ENCODE measurements at places on chromosomes 4 and X.

DNA sequence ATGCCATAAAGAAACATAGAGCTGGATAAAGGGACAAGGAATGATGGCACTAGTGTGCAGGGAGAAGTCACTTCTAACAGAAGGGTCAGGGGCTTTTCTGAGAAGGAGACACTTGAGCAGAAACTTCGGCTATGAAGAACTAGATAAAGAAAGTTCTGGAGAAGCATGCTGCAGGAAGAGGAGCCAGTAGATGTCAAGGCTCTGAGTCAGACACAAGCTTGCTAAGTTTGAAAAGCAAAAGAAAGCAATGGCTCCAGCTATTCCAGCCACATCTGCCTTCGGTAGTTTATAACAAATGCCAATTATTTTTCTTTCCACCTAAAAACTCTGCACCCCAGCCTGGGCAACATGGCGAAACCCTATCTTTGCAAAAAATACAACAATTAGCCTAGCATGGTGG lies 7.5 kb downstream of the NUDT6 start:
- no peak for DNase-seq

DNA sequence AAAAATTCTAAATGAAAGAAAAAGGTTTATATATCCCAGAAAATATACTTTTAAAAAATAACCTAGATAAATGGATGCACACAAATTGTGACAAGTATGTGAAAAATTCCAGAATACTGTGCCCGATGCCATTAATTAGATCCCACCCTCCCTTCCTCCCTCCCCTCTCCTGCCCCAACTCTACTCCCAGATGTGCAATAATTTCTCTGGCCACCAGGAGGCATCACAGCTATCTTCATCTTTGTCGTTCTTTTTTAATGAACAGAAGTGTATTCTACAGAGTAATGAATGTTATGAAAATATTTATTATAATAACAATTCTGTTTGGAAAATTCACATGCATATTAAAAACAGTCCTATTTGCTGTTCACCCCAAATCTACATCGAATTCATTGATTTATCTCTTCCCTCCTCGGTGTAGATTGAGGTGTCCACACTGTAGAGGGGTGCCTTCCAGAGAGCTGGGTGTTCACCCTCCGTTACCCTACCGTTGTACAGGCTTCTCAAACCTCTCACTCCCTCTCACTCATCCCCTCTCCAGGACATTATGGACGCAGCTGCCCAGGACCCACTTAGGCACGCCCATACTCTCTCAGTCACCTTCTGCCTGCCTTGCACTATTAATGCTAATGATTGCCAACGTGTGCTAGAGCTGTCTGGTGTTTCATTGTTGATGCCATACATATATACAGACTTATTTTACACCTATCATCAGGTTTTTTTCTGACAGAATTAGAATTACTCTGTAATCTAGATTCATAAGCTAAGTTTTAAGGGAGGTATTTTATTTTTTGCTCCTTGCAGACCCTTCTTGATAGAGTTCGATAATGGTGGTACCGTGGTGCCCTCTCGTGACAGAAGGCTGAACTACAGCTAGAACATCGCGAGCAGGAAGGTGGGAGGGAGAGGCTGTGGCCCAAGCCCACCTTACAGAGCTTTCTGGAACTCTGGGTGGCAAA lies 14.1 kb downstream of the RAB40AL start:
- no peak for DNase-seq

GRCh38 chr4:22486276-22486675 lies 29.6 kb downstream of the ADGRA3 start:
- no peak for DNase-seq

GRCh38 chr4:183200453-183200852 lies 101.4 kb downstream of the WWC2 start:
- no peak for DNase-seq

DNA sequence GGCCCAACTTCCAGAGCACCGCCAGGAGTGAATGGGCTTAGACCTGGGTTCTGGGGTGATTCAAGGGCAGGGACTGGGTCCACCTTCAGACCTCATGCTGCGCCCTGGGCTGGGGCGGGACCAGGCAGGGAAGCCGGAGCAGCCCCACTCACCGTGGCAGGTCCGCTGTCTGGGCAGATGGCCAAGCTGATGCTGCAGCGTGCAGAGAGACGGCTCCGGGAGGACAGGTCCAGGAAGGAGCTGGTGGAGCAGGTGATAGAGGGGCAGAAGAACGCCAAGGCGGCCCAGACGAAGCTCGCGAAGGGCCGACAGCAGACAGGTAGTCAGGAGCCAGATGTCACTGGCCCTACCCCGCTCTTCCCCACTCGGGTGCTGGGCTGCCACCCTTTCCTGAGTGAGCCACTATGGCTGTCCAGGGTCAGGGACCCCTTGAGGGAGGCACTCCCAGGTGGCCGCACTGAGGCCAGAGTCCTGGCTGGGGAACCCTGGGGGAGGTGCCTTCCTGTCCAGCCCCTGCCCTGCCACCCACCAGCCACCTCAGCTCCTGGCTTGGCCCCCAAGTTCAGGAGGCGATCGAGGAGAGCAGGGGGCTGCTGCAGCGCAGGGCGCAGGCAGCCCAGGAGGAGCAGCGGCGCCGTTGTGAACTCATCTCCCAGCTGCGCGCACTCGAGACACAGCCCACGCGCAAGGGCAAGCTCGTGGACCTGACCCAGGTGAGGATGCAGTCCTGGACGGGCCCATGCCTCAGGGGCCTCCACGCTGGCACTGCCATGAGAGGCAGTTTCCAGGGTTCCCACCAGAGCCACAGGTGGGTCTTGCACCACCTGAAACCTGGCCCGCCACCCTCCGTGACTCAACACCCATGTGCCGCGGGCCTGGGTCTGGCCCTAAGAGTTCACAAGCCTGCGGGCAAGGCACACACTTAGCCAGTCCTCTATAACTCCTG lies 10.1 kb upstream of the RNF4 start:
- no peak for DNase-seq

GRCh38 chr4:95394752-95395306 lies 153.9 kb downstream of the UNC5C start:
- no peak for DNase-seq

DNA sequence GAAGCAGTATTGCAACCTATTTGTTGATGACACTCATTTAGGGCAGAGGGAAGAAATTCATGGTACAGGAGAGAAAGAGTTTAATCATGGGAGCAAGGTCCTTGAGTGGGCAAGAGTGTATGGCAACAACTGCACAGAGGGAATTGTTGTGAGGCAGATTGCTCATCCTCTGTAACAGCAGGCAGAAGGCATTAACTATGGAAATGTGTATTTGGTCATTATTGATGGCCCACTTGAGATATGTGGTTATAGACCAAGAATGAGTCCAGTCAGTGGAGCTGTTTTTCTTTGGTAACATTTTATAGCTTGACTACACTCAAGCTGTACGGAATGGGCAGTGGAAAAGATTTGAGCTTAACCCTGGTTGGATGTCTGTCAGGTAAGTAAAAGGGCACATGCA lies 15.9 kb downstream of the PLRG1 start:
- no peak for DNase-seq

- DNase-seq: no peak
Observed at GRCh38 chr4:113998531-113998930, 19.1 kb upstream of the ARSJ start.

DNA sequence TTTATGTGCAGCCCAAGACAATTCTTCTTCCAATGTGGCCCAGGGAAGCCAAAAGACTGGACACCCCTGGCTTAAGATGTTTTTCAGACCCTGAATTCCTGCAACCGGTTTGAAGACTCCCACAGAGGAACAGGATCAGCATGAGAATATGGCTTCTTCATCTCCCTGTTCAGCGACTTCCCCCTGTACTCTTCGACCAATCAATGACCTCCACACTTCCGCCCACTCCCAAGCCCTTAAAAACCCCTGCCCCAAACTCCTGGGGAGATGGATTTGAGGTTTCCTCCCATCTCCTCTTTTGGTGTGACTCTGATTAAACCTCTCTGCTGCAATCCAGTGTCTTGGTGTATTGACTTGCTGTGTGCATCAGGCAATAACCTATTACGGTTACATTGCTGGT lies 344.4 kb downstream of the NR3C2 start:
- no peak for DNase-seq

- no peak for DNase-seq
Observed at GRCh38 chr4:38612646-38613414, 51.2 kb upstream of the KLF3 start.

DNA sequence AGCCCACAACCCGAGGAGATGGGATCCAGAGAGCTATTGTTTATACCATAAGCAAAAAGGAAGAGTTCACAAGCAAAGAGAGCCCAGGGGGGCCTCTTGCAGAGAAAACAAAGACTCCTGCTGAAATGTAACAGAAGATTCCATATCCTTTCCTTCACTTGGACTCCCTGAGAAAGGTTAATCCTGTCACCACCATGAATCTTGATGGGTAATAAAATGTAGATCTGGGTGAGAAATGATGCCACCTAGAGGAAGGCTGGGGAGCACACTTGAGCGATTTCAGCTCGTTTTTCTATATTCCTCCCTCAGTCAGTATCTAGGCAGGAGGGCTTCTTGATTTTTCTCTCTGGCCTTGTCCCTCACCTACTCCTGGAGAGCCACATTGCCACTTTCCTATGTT lies 10.2 kb upstream of the KCNE5 start:
- DNase-seq: no peak

- no peak for DNase-seq
Observed at GRCh38 chr4:102772738-102773340, 12.1 kb upstream of the MANBA start.

DNA sequence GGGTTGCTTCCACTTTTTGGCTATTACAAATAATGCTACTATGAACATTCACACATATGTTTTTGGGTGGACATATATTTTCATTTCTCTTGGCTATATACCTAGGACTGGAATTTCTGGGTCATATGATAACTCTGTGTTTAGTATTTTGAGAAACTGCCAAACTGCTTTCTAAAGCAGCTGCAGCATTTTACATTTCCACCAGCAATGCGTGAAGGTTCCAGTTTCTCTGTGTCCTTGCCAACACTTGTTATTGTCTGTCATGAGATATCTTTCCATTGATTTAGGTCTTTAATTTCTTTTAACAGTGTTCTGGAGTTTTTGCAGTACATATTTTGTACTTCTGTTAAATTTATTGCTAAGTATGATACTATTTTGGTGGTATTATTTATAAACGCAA lies 48.3 kb downstream of the CLCN5 start:
- DNase-seq: no peak

GRCh38 chr4:74738464-74739143 lies 55.7 kb downstream of the BTC start:
- no peak for DNase-seq

DNA sequence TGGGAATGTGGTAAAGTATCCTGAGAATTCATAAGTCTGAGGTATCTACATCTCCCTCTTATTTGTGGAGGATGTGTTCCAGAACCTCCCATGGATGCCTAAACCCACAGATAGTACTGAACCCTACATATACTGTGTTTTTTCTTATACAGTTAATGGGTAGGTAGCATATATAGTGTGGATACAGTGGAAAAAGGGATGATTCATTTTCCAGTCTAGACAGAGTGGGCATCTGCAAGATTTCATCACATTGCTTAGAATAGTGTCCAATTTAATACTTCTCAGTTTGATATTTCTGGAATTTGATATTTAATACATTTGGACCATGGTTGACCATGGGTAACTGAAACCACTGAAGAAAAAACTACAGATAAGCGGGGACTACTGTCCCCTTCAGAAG lies 155.0 kb upstream of the ANKRD50 start:
- no peak for DNase-seq

GRCh38 chr4:7893539-7893938 lies 46.1 kb downstream of the AFAP1 start:
- DNase-seq: no peak

- DNase-seq: no peak
Observed at GRCh38 chr4:8771258-8771590, 100.4 kb downstream of the HMX1 start.

GRCh38 chr4:90486346-90486745 lies 359.2 kb downstream of the CCSER1 start:
- DNase-seq: no peak

DNA sequence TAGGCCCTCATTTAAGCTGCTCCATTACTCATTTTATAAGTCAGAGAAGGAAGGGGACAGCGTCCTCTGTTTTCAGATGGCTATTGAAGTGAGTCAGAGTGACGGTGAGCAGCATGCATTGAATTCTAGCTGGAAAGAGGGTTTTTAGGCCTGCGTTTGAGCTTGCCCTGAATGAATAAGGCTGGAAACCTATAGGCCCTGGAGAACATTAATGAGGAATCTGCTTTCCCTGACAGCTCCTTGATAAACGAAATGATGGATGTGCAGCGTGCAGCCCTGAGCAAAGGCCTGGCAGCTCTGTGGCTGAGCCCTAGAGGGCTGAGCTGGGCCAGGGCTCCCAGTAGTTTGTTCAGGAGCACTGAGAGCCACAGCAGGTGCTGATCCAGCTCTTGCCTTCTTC lies 33.4 kb downstream of the TBL1X start:
- DNase-seq: no peak

GRCh38 chrX:132467989-132468388 lies 20.8 kb downstream of the MBNL3 start:
- DNase-seq: no peak

DNA sequence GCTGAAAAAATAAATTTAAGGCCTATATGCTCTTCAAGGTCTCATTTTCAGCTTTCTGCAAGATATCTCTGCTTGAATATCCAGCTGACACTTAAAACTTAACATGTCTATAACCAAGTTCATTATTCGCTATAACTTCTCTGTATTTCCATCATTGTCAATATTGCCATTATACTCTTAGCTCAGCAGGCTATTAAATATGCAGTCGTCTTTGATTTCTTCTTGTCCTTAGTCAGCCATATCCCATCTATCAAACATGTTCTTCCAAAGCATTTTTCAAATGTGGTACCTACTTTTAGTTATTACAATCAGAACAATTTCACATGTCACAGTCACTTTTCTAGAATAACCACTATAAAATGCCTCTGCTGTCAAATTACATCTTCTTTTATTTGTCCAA lies 1364.1 kb downstream of the ARAP2 start:
- no peak for DNase-seq

DNA sequence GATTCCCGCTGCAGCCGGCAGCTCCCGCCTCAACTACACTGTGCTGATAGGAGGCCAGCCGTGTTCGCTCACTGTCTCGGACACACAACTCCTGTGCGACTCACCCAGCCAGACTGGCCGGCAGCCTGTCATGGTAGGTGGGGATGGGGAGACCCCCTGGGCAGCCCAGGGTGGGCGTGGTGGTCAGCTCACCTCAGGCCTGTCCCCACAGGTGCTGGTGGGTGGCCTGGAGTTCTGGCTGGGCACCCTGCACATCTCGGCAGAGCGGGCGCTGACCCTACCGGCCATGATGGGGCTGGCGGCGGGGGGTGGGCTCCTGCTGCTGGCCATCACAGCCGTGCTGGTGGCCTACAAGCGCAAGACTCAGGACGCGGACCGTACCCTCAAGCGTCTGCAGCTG lies 9.5 kb downstream of the PLXNA3 start:
- no peak for DNase-seq

DNA sequence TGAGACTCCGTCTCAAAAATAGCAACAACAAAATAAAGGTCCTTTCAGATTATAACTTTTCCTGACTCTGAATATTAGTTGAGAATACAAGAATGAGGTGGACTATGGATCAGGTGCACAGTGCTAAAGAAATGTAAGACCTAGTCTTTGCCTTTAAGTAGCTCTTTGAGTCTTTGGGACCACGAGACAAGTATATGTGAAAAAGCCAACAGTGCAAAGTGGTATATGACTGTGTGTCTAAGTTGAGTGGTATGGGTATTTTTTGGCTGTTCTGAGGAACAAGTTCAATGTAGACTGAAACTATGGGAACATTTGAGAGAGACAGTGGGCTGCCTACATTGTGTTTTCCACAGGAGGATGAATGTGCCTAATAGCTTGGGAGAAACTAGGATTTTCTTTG lies 2.8 kb downstream of the GAB1 start:
- DNase-seq: no peak

All from stimulated activated CD8-positive, alpha-beta memory T cell treated with anti-CD3 and anti-CD28 coated beads, Interleukin-4, amount 100 ng/mL, for 1 hour (primary cell).